SK-N-SH (cell line): ENCODE measurements at places on chromosomes 13 and 19. TPM values are rescaled to one million over a fixed set of nuclear protein-coding genes. Genes with fewer than 3 reads are reported as not detected.
A peak's percentile ranks its signal among the peaks of the same experiment; 100 is the strongest.

GRCh38 chr13:72168126-72168855 lies 301.3 kb upstream of the DACH1 start:
- no peak for DNase-seq

- no peak for DNase-seq
Measured at GRCh38 chr13:85509512-85509911, 289.7 kb downstream of the SLITRK6 start.

- DNase-seq, result no peak
Measured at GRCh38 chr13:28719227-28720055, 671 bp upstream of the SLC46A3 start.

- DNase-seq, result no peak
Measured at GRCh38 chr19:15194938-15195337, 5.9 kb downstream of the NOTCH3 start.

- DNase-seq, result no peak
Measured at GRCh38 chr19:35166100-35167063, 11.8 kb downstream of the FXYD5 start.

DNA sequence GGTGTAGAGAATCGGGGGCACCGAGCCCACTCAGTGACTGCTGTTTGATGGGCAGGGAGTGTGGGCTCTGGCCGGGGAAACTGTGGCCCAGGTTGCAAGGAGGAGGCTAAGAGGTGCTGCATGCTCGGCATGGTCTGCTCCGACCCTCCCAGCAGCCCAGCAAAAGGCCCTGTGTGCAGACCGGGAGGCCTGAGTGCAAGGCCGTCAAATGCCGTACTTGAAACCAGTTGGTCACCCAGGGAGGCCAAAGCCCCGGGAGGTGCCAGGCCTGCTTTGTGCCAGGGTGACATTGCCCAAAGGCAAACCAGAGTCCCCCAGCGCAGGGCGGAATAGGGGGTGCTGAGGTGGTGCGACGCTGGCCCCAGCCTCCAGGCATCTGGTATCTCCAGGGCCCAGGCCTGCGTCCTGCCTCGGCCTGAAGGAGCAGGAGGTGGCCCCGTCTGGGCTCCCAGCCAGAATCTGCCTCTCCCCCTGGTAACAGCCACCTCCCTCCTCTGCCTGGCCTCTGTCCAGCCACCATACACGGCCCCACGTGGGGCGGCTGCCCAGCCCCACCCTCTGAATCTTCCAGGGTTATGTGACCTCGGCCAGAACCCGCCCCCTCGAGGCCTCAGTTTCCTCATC lies 4.0 kb downstream of the PIK3R2 start:
- peak; percentile 97 for DNase-seq

DNA sequence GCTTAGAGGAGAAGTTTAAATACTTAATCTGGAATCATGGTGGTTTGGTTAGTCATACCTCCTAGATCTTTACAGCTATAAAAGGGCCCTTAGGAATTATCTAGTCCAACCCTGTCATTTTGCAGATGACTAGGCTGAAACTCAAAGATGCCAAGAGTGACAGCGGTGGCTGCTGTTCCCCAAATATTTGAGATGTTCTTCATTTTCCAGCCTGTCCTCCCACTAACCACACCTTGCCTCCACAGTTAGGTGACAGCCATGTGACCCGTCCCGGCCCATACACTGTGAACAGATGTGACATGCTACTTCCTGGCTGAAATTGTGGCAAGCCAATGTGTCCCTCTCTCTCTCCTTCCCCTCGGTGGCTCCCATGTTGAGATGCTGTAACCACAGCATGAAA lies 225.5 kb upstream of the IPO5 start:
- DNase-seq, result no peak

DNA sequence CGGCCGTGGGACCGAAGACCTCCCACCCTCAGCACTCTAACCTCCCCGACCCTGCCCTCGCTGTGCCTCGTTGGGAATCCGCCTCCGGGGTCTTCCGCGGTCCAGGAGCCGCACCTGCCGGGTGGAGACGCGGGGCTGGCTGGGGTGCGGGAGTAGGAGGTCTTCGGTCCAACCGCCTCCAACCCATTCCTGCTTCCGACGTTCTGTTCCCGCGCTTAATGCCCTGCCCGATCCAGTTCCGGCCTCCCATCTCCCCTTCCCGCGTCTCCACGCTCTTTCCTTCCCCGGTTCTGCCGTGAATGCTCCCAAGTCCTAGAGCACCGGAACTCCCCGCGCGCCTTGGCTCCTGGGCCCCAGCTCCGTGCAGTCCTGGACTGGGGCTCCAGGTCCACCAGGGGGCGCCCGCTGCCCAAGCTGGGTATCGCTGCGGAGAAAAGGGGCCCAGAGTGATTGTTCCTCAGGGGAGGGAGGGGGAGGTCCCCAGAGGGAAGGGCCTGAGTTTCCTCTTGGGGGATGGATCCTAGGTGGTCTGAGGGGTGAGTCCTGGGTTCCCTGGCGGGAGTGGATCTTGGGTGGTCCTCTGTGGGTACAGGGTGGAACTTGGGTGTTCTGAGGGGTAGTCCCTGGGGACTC lies 14.1 kb upstream of the TNFSF9 start:
- peak; percentile 92 for DNase-seq

Gene OR10H1
- polyA plus RNA-seq, result not detected in 2 replicates

Gene CXCL17
- not detected in 2 replicates for polyA plus RNA-seq

Gene TMIGD2
- 0.06 TPM in 1 of 2 replicates, not detected in the other for polyA plus RNA-seq
